ENCODE measurements at places on chromosomes 4 and X. TPM values are rescaled to one million over a fixed set of nuclear protein-coding genes. Genes with fewer than 3 reads are reported as not detected.

Gene FOXR2
- polyA plus RNA-seq = not detected

Gene SERPINA7
- polyA plus RNA-seq = not detected

Gene PHEX
- polyA plus RNA-seq = 0.05 TPM

Gene TMSB15C
- polyA plus RNA-seq = 0.33 TPM

Gene CYLC1
- not detected for polyA plus RNA-seq

Gene MAGEA12
- not detected for polyA plus RNA-seq

Gene UGT2B17
- polyA plus RNA-seq = not detected

Gene RNF212
- 1.7 TPM for polyA plus RNA-seq

Gene TMPRSS11D
- polyA plus RNA-seq = not detected

Gene HTN1
- not detected for polyA plus RNA-seq

Gene POU4F2
- not detected for polyA plus RNA-seq

Gene TEX13D
- polyA plus RNA-seq = not detected

Gene DCAF12L2
- 0.25 TPM for polyA plus RNA-seq

Gene HSFX1
- not detected for polyA plus RNA-seq

Gene BTK
- polyA plus RNA-seq = 4.9 TPM

Gene AFP
- polyA plus RNA-seq = not detected

Gene CTAG1B
- polyA plus RNA-seq = not detected

Gene CNGA1
- 5.4 TPM for polyA plus RNA-seq

Gene IGSF1
- polyA plus RNA-seq = 0.15 TPM

Gene MAGEE1
- 0.62 TPM for polyA plus RNA-seq

Gene LRPAP1
- polyA plus RNA-seq = 31.5 TPM

Gene SSX3
- polyA plus RNA-seq = not detected

Gene HSFX4
- polyA plus RNA-seq = not detected

Gene DUSP21
- not detected for polyA plus RNA-seq

Gene CD99L2
- 7.3 TPM for polyA plus RNA-seq

Gene FATE1
- not detected for polyA plus RNA-seq

Gene RNF128
- 6.4 TPM for polyA plus RNA-seq

Gene PLXNB3
- 5.2 TPM for polyA plus RNA-seq

Gene CSN1S1
- polyA plus RNA-seq = not detected

Measured in stomach (tissue), 19 donors.